Thymus (tissue), 14 donors: ENCODE measurements at places on chromosomes 16 and 17.

- DNase-seq: no peak
Measured at GRCh38 chr17:8961829-8962228, 3.7 kb downstream of the PIK3R5 start.

GRCh38 chr17:4534515-4534914, 20.7 kb downstream of the MYBBP1A start:
- no peak for DNase-seq

GRCh38 chr17:4858882-4859260, 25.7 kb downstream of the MINK1 start:
- DNase-seq: no peak

- no peak for DNase-seq
Measured at GRCh38 chr16:89864527-89864820, 8.9 kb upstream of the TCF25 start.

DNA sequence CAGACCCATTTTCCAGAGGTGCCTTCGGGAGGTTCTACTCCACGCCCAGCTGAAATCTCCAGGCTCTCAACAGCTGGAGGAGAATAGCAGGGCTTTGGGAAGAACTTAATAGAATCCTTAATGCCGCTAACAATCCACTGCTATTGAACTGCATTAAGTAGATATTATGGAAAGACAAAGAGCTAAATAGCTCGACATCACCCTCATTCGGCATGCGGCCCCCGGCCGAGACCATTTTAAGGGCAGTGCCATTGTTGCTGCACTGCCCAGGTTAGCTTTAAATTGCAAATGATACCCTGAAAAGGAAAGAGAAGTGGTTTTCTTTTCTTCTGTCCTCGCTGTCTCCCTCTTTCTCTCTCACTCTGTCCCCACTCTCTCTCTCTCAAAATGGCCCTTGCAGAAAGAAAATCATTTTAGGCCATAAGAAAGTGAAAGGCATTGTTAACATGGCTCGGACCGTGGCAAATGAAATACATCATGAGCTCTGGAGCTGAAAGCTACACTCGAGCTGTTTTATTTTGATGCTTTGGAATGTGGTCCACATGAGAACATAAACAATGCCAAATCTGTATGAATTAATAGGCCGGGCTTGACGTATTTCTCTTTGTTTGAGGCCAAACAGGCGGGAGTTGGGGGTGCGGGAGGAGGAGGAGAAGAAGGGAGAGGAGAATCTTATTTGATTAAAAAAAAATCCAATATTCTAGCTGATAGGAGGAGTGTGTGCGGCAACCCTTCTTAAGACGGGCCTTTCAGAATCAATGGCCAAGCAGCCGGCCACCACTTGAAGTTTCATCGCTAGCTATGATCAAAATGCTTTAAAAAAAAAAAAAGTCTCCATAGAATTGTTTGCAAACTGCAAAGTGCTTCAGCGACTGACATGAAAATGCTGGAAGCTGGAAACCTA, 298.8 kb upstream of the IRX3 start:
- DNase-seq: no peak

DNA sequence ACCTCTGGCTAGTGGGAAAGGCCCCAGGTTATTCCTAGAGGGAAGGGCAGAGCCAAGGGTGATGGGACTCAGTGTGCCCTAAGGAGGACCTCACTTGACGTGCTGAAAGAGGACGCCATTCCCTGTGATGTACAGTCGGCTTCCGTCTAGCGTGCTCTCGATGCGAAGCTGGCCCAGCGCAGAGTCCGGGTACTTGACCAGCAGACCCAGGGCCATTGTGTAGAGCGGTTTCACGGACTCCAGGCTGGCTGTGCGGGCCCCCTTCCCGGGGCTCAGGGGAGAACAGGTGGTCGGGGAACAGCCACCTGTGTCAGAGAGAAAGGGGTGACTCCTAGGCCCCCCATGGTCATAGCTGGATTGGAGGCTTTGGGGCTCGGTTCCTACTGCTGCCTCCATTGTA, 19.9 kb downstream of the PLEKHG4 start:
- DNase-seq: no peak
